ENCODE measurements at places on chromosomes 7 and 10.

DNA sequence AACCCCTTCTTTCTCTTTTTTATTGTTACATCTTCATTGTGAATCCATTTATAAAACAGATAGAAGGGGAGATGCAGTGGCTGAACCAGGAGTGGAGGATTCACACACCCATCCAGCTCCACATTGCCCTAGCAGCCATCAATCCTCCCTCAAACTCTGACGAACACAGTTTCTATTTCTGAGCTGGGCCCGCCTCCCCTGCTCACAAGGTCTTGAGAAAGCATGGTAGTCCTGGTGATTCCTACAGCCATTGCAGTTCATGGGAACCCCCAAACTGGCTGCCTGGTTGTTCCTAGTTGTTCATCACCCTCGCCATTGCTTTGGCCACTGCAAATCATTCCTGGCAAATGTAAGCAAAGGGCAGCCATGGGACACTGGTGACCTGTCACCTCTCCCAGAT, 258.5 kb upstream of the AOAH start:
- DNase-seq: no peak

GRCh38 chr10:34906067-34906965, 91.2 kb upstream of the PARD3 start:
- peak; percentile 88 for DNase-seq

GRCh38 chr10:123148414-123149161, 652 bp downstream of the HMX2 start:
- DNase-seq: no peak

- no peak for DNase-seq
These were observed 26.3 kb downstream of the CRCP start for GRCh38 chr7:66140924-66141323.

- DNase-seq: no peak
These were observed 50.4 kb downstream of the NEURL1 start for GRCh38 chr10:103543617-103544525.

DNA sequence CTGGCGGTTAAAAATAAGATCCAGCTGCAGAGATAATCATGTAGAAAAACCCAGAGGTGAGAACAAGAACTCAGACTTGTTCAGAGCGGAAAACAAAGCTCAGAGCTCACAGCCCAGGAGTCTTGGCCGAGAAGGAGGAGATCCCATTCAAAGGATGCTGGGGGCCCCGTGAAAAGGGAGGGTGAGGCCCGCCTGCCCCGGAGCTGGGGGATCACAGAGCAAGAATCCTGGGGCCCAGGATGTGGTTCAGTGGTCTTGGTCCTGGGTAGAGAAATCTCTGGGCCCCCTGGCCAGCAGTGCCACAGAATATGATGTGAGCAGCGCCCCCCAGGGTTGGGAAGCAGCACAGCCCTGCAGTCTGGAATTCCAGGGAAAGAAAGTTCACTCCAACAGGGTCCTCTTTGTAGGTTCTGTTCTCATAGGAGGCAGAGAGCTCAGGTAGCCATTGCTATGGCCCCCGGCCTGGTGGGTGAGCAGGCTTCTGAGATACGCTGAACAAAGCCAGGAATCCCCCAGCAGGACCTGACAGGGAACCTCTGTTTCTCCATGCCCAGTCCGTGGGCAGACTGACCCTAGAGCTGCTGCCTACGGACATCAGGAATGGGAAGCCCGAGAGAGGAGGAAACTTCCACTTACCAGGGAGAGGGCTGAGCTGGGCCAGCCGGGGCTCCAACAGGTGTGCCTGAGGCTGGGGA, 77.7 kb upstream of the GNA12 start:
- DNase-seq: no peak
